ENCODE measurements at places on chromosomes 13 and 19.

- peak; percentile 52 for DNase-seq
Observed at GRCh38 chr13:39051157-39051556, 12.9 kb downstream of the NHLRC3 start.

GRCh38 chr13:106492588-106493475 lies 42.6 kb downstream of the EFNB2 start:
- DNase-seq = no peak

DNA sequence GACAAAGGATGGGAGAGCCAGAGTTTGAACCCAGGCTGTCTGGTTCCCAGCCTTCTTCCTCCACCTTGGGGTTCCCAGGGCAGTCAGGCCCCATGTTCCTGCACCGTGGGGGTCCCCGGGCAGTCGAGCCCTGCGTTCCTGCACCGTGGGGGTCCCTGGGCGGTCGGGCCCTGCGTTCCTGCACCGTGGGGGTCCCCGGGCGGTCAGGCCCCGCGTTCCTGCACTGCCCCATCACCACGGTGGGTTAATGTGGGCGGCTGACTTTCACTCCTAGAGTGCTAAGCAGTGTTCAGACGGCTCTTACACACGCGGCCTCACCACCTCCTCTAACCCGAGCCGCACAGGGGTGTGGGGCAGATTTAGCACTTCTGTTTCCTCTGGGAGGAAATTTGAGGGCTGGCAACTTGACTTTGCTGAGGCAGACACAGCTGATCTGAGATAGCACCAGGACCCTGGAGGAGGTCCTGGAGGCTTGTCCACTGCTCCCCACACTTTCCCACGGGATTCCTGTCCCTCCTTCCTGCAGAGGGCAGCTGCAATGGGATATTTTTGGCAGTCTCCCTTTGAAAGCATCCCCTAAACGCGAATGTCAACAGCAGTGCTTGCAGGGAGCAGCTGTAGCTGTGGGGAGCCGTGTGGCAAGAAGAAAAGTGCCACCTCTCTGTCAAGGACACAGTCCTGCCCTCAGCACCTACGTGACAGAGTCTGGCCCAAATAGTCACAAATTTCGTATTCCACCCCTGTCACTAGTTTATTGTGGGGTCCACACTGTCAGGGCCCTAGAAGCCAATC lies 239.4 kb downstream of the TEX29 start:
- no peak for DNase-seq

GRCh38 chr13:80513196-80513595 lies 172.3 kb upstream of the SPRY2 start:
- no peak for DNase-seq

- DNase-seq = no peak
Observed at GRCh38 chr13:81770868-81771505, 1430.1 kb upstream of the SPRY2 start.

DNA sequence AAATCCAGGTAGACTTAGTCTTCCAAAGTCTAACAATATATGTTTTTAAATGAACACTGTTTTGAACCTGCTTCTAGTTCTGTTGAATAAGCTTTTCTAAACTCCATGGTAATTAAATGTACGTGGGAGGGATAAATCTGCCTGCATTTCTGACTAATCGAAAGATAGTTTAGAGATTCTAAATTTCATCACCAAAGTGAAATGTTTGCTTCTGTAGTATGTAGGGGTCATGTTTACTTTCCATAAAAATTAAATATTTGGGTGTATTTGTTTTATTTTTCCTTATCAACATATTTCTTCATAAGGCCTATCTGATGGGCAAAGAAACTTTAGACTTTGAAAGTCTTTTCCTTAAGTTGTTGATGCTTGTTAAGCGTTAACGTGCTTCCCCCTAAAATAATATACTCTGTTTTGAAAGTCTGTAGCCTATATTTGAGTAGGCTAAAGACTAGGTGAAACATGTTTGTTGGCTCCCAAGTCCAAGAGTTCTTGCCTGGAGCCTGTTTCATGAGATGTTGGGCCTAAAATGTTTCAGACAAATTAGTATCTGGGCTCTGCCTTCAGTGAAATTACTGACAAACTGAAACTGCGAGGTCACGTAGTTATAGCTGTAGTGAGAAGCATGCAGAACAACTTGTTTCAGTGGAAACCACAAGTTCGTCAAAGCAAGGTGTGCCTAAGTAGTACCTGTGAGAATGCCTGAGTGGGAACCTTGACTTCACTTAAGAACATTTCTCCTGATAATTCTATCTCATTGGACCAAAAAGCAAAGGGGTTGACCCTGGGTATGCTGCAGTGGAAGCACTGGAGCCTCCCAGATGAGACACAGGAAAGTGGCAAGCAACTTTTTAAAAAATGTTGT lies 126.2 kb downstream of the LMO7 start:
- peak; percentile 31 for DNase-seq

DNA sequence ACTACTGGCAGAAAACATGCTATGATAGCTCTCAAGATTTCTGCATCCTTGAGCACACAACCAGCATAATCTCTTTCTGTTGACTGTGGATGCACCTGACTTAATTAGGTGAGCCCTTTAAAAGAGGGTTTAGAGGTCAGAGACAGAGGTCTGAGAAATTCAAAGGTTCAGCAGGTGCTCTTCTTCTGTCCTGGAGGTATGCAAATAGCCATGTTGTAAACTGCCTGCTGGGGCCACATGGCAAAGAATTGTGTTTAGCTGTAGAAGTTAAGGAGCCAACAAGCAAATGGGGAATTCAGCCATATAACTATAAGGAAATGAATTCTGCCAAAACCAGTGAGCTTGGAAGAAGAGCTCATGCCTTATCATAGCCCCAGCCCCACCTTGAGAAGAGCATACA lies 11.6 kb upstream of the DCLK1 start:
- DNase-seq = no peak

DNA sequence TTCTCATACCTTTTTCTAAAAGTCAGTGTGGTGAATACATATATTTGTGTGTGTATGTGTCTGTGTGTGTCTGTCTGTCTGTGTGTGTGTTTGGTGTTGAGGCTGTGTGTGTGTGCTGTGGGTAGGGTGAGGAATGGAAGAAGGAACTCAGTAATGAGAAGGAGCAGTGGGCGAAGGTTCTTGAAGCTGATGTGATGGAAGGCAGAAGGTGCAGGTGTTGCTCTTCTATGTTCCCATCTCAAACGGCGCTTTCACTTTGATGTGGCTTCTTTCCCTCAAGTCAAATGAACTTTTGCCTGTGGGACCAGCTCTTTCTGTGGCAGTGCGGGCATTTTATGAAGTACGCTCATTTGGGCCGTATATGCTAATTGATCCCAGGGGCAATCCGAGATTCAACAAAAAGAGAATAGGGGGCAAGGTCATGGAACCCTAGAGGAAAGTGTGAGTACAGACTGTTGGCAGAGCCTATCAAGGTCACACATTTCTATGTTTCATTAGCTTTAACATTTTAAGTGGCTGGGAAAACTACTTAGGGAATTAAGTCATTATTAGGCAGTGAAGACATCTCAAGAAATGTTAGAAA lies 15.2 kb downstream of the BIVM start:
- no peak for DNase-seq

- DNase-seq = no peak
Observed at GRCh38 chr13:42592915-42593900, 19.3 kb downstream of the TNFSF11 start.

GRCh38 chr19:36939153-36939552 lies 23.0 kb downstream of the ZNF568 start:
- no peak for DNase-seq

DNA sequence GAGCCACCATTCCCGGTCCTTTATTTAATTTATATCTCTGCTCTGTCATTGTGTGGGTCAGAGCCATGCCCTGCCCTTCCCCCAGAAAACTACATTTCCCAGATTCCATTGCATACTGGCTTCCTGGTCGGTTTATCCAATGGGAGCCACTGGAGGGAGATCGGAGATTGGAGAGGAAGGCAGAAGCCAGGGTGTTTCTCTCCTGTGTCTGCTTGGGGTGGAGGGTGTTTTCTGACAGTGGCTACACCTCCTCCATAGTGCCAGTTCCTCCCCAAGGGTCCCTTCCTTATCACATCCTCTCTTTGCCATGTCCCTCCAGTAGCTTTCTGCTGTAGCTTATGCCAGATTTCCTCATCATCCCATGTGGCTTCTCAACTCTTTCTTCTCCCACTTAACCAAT lies 19.0 kb downstream of the OLFM2 start:
- peak; percentile 37 for DNase-seq

GRCh38 chr13:37627428-37627827 lies 28.9 kb upstream of the POSTN start:
- DNase-seq = no peak

DNA sequence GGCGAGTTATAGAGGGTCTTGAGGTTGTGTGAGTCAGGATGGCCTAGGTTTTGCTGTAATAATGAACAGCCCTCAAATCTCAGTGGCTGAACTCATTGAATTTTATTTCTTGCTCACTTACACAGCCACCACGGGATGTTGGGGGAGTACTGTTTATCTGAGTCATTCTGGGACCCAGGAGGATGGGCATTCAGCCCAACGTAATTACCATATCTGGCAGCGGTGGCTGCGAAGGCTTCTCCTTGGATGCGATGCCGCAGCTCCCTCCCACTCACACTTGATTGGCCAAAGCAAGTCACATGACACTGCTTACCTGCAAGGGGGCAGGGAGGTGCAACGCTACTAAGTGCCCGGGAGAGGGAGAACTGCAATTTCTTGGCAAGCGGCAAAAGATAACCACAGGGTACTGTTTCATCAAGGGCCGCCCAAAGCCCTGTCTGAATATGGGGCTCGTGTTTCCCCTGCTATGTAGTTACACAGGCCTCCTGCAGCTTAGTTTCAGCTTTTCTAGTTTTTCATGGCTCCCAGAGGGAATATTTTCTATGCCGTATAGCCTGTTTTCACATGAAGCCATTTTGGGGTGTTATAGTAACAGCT lies 19.9 kb downstream of the ZSWIM9 start:
- peak; percentile 35 for DNase-seq

- no peak for DNase-seq
Observed at GRCh38 chr19:19649155-19649554, 5.7 kb upstream of the GMIP start.

- DNase-seq = no peak
Observed at GRCh38 chr13:64782466-64782865, 2447.7 kb downstream of the PCDH9 start.

DNA sequence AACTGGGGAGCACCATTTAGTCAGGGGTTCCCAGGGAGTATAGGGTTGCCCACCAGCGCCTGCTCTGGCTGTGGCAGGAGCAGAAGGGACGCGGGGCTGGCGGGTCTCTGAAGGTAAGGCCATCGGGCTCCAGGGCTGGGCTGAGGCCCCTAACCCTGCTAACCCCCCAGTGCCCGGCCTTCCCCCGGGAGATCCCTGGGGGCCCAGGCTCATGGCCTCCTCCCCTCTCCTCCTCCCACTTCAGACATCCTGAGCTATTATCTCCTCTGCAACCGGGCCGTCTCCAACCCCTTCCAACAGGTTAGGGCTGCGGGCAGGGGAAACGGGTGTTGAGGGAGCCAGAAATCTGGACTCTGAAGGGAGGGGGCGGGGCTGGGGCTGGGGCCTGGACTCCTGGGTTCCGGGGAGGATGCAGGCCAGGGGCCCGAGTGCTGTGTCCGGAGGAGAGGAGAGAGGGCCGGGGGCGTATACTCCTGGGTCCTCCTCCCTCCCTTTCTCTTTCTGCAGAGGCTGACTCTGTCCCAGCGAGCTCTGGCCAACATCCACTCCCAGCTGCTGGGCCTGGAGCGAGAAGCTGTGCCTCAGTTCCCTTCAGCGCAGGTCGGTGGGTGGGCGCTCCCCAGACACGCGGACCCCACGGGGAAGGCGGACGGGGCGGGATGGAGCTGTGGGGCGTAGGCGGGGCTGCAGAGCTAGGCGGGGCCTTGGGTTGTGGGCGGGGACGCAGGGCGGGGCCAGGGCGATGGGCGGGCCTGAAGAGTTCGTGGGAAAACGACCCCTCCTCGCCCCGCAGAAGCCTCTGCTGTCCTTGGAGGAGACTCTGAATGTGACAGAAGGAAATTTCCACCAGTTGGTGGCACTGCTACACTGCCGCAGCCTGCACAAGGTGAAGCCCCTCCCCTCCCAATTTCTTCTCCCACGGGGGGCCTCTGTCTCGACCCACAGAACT lies 15.3 kb downstream of the TTYH1 start:
- peak; percentile 14 for DNase-seq

DNA sequence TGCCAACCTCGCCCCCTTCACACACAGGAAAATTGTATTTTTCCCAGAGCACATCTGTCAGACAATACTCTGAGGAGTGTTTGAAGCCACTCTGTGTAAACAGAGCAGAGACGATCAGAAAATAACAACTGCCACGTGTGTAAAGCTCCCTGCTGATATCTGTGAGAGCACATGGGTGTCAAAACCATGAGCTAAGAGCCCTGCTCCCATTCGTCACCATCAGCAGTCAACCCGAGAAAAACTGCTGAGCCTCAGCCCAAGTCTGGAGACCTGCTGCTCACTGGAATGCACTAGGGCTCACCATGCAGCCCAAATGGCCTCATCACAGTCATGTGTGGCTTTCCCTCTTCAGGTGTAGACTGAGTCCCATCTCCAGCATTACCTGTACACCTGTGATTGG lies 304.1 kb downstream of the FGF14 start:
- no peak for DNase-seq

GRCh38 chr13:42685751-42686150 lies 95.6 kb upstream of the FAM216B start:
- no peak for DNase-seq

- DNase-seq = no peak
Observed at GRCh38 chr13:34933786-34934185, 8.3 kb upstream of the NBEA start.

- no peak for DNase-seq
Observed at GRCh38 chr19:45663800-45664199, 4.2 kb upstream of the GIPR start.

GRCh38 chr13:64753233-64754000 lies 2476.7 kb downstream of the PCDH9 start:
- no peak for DNase-seq

- no peak for DNase-seq
Observed at GRCh38 chr13:25330541-25330940, 29.1 kb downstream of the NUP58 start.

DNA sequence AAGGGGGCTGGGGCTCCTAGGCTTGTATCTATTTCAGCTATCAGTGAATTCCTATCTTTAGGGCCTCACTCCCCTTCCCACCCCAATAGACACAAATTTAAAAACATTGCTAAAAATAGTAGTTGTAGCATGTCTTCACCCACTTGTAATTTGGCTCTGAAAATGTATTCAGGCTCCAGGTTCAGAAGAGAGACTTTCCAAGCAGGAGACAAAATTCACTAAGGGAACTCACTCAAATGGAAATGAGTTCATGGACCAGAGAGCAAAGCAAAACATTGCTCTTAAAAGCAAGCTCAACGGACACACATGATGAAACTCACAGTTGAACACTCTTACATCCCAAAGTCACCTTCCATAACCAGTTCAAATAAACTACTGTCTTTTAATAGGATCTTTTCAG lies 36.8 kb downstream of the PHF11 start:
- DNase-seq = peak; percentile 6
